ENCODE measurements at places on chromosomes 2 and 18.

DNA sequence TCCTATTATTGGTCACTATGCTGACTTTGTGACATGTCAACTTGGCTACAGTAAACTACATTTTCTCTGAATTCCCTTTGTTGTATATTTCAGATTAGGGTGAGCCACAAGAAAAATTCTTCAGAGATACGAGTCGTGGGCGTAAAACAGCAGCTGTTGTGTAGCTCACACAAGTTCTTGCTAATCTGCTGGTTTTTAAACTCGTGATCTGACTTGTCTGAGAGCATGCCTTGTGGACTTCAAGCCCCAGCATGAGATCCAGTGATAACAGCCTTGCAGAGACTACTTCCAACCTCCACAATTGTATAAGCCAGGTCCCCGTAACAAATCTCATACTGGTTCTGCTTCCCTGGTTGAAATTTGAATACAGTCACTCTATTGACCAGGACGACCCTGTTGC is 259.8 kb upstream of the LYPD1 start:
- DNase-seq: no peak

GRCh38 chr2:226978300-226978699 is 142.4 kb downstream of the RHBDD1 start:
- DNase-seq: no peak

DNA sequence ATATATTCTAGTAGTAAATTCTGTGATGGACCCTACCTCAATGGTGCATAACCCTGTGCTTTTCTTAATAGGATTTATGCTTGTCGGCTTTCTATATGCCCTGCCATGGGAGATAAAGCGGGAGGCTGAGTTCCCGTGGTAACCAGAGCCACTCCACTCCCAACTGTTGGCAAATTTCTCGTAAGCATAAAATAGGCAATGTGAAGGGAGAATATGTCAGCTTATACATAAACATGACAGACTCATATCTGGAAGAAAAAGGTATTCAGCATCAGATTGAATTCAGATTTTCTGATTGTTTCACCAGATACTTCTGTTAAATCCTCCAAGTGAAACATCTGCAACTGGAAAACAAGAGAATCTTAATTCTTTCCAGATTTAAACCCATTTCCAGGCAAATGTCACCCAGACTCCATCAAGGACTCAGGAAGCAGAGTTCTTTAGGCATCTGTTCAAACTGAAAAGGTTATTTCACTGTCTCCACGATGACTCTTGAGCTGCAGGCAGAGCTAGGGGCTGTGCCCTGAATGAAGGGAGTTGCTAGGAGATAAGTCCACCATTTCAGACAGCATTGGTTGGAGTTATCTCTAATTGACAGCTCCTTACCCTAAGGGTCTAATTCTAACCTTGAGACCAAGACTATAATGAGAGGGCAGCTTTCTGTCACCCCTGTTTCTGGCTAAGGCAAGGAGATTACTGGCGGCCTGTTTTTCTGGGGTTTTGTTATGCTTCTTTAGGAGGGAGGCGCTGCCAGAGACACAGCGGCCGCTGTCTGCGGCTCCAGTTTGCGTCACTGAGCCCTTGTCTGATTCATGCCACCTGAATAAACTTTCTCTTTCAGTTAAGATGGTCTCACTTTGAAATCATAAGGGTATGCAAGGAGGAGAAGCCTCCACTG is 381.3 kb downstream of the SOX11 start:
- DNase-seq: no peak

DNA sequence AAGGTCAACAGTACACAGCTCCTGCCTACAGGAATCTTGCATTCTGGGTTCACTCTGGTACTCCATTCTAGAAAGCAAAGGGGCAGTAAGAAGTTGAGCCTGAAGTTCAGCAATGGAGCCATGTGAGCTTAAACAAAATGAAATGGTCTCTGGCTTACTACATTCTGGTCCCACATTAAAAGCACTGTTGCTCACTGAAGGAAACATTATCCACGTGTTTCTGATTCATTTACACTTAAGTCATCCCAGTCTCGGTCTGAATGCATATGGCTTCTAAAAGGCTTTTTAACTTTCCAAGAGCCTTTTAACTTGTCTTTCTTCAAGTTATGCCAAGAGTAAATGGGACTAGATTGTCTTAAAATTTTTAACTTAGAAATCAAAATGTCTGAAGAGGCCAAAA is 177.8 kb downstream of the LNPK start:
- DNase-seq: no peak

DNA sequence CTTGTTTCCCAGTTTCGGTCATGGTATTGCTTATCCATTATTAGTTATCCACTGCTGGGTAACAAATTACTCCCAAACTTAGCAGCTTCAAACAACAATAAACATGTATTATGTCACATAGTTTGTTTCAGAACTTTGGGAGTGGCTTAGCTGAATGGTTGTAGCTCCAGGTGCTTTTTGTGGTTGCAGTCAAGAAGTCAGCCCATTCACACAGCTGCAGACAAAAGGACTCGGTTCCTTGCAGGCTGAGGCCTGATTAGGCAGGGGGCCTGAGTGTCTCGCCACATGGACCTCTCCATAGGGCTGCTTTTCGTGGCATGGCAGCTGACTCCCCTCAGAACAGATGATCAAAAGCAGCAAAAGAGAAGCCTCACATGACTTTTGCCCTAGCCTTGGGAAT is 58.2 kb upstream of the ITGA4 start:
- DNase-seq: no peak

Measured in stimulated activated CD4-positive, alpha-beta T cell treated with anti-CD3 and anti-CD28 coated beads, Interleukin-2, amount 100 ng/mL, for 24 hours (primary cell).